ENCODE measurements at places on chromosomes 12 and 14.

GRCh38 chr12:43556057-43556456 is 4.1 kb upstream of the ADAMTS20 start:
- no peak for DNase-seq

DNA sequence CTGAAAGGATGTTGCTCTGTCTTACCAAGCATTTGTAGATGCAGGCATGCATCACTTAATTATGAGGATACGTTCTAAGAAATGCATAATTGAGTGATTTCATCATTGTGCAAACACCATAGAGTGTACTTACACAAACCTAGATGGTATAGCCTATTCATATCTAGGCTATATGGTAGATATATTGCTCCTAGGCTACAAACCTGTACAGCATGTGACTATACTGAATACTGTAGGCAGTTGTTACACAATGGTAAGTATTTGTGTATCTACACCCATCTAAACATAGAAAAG is 75.9 kb downstream of the IFT81 start:
- DNase-seq, result no peak

- DNase-seq, result no peak
Observed at GRCh38 chr14:84250893-84251292, 1279.1 kb upstream of the FLRT2 start.

DNA sequence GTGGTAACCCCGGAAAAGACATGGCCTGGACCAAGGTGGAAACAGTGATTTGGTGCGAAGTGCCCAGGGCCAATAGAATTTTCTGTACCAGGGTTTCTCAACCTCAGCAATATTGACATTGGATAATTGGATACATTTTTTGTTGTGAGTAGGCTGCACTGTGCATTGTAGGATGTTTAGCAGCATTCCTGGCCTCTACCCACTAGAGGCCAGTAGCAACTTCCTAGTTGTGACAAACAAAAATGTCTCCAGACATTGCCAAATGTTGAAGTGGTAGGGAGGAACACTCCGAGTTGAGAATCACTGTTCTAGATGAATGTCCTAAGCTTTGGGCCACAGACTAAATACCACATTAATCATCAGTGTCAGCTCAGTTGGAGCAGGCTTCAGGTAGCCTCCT is 6.2 kb upstream of the CGRRF1 start:
- DNase-seq, result no peak

- DNase-seq, result no peak
Observed at GRCh38 chr14:38616959-38617358, 361.1 kb upstream of the CLEC14A start.

DNA sequence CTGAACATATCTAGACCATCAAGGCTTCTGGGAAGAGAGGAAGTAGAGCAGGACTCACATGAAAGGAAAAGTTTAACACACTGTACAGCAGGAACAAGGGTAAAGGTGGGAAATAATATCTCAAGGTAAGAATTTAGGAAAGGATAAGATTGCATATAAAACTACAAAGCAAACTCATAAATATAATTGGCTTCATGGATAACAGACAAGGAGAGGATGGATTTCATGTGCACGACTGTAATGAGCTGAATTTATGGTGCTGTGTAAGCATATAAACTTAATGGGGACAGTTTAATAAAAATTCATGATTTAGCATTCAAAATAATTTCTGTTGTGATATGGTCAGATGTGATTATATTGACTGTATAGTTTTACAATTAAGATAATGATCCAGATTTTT is 298.0 kb downstream of the GXYLT1 start:
- DNase-seq, result no peak

DNA sequence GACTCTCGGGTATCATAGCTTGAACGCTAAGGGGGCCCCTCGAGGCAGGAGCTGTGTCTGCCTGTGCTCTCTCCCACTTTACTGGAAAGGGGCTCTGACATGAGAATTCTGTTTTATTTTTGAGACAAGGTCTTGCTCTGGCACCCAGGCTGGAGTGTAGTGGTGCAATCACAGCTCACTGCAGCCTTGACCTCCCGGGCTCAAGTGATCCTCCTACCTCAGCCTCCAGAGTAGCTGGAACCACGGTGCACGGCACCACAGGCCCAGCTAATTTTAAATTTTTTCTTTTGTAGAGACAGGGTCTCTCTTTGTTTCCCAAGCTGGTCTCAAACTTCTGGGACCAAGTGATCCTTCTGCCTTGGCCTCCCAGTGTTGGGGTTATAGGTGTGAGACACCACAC is 77.7 kb downstream of the PAPOLA start:
- DNase-seq, result no peak

- DNase-seq, result no peak
Observed at GRCh38 chr12:49195736-49196135, 6.9 kb upstream of the TUBA1A start.

All from NCI-H1930 (cell line).